Stimulated activated CD8-positive, alpha-beta memory T cell treated with anti-CD3 and anti-CD28 coated beads, Interleukin-7, amount 100 ng/mL, for 1 hour (primary cell): ENCODE measurements at places on chromosomes 4 and X.

DNA sequence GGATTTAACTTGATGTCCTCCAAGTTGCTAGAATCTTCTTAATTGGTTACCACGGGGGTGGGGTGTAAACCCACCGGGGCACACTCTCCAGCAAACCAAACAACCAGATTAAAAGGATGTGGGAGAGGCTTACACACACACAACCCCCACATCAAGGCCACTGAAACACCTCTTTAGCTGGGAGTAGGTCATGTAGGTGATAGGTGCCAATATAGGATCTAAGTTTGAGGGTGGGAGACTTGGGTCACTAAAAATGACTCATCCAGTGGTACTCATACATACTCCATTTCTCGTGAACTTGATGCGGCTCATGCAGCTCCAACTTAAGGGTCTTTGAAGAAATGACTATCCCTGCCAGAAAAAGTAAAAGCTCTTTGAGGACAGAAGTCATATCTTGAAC lies 20.5 kb upstream of the CD40LG start:
- DNase-seq, result no peak

- DNase-seq, result no peak
These were observed 120.6 kb downstream of the ZNF827 start for GRCh38 chr4:145818011-145818410.

DNA sequence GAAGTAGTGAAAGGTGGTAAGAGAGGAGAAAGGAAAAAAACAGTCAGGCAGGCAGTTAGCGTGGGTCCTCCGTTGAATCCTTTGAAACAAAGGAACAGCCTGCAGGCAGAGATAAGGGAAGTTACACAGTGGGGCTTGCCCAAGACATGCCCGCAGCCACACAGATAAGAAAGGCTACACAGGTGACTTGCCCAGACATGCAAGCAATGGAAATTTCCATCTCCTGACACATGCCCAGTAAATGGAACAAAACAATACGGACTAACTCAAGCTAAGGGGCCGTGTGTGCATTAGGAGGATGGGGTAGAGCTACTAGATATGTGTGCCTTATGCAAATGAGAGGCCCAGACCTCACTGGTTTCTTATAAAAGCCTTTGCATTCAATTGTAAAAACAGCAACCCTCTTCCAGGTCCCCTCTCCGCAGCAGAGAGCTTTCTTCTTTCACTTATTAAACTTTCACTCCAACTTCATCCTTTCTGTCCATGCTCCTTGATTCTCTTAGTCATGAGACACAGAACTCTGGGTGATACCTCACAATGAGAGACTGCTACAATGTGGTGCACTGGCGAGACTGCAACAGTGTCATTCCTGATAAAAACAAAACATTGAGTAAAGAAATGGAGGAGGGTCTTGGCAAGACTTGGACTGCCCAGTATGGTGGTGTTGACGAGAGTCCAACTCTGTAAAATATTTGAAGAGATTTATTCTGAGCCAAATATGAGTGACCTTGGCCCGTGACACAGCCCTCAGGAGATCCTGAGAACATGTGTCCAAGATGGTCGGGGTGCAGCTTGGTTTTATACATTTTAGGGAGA lies 997.4 kb upstream of the PRKX start:
- no peak for DNase-seq

GRCh38 chr4:47814618-47815295 lies 23.1 kb downstream of the CORIN start:
- DNase-seq, result no peak

GRCh38 chr4:121960818-121961217 lies 9.0 kb upstream of the TRPC3 start:
- DNase-seq, result no peak

GRCh38 chr4:110793890-110794554 lies 171.1 kb upstream of the PITX2 start:
- no peak for DNase-seq

DNA sequence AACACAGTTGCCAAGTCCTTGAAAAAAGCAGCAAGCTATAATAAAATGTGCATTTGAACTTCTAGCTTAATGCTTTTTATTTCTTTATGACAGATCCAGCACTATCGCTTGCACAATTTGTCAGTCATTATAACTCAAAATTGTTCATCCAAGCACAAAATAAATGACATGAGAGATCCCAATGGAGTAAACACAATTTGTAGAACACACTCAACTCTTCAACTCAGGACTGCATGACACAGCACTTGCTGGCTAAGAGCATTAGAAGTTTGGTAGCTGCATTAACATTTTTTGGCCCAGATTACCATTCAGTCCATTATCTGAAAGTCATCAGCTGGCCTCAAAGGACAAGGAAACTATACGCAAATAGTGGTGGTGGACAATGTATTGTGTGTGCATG lies 530.1 kb downstream of the INPP4B start:
- DNase-seq, result no peak
